Stimulated activated CD4-positive, alpha-beta T cell treated with anti-CD3 and anti-CD28 coated beads, Interleukin-1b, Interleukin-23, amount 100 ng/mL, for 1 hour (primary cell): ENCODE measurements at places on chromosomes 12 and 14.
A peak's percentile ranks its signal among the peaks of the same experiment; 100 is the strongest.

GRCh38 chr12:100964028-100964427 lies 169.5 kb downstream of the ANO4 start:
- DNase-seq = no peak

GRCh38 chr14:92922883-92923743 lies at the start of gene CHGA:
CHGA (plus strand) TSS chr14:92923150; CDS start chr14:92923360, 210 bp downstream.
- DNase-seq = no peak

DNA sequence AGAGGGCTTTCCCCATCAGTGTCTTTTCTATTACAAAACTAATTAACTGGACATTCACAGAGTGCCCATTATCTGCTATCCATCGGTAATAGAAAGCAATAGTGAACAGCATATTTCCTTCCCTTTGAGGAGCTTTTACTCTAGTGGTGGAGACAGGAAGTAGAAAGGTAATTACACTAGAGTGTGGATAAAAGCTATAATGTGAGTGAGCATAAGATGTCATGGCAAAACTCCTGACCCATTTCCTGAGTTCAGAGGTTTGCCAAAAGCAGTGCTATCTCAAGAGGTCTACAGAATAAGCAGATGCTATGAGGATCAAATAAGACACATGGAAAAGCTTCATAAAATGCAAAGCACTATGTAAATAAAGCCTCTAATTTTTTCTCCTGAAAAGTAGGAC lies 24.0 kb downstream of the TIMELESS start:
- no peak for DNase-seq

GRCh38 chr12:27478949-27479348 lies 32.4 kb downstream of the SMCO2 start:
- no peak for DNase-seq

- DNase-seq = no peak
Observed at GRCh38 chr14:60163693-60164092, 1.5 kb downstream of the DHRS7 start.

GRCh38 chr14:103862393-103862782 lies 15.0 kb upstream of the PPP1R13B start:
- DNase-seq = no peak

GRCh38 chr12:96352161-96352835 lies 47.9 kb downstream of the CDK17 start:
- DNase-seq = no peak

- DNase-seq = no peak
Observed at GRCh38 chr14:81471062-81471461, 62.6 kb downstream of the SEL1L start.

DNA sequence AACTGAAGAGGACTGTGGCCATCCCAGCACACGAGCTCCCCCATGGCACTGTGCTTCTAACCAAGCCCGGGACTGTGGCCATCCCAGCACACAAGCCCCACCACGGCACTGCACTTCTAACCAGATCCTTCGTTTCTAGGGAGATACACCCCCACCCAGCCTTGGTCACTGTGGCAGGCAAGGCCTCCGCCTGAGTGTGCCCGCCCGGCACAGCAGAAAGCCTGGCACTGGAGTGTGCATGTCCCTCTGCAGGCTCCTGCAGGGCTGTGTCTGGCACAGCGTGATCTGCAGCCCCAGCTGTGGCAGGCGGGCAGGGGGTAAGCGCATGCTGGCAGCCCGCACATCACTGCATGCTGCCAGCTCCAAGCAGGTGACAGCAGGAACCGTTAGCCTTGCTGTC lies 49.8 kb downstream of the CCDC85C start:
- no peak for DNase-seq

DNA sequence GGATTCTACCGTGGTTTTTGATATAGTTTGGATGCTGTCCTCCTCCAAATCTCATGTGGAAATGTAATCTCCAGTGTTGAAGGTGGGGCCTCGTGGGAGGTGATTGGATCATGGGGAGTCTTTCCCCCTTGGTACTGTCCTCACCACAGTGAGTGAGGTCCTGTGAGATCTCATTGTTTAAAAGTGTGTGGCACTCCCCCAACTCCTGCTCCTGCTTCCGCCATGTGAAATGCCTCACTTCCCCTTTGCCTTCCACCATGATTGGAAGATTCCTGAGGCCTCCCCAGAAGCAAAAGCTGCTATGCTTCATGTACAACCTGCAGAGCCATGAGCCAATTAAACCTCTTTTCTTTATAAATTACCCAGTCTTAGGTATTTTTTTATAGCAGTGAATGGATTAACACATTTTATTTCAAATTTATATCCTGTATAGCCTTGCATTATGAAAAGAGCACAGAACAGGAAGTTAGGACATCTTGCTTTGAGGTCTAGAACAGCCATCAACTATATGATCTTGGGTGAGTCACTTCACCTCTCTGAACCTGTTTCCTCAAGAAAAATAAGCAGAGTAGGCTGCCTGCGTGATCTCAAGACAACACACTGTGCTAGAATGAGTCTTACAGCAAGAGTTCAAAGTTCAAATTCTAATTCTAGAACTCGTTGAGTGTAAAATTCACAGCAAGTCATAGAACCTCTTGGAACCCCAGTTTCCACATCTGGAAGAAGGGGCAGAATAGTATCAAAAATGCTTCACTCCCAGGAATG lies 160.9 kb upstream of the EEA1 start:
- no peak for DNase-seq

DNA sequence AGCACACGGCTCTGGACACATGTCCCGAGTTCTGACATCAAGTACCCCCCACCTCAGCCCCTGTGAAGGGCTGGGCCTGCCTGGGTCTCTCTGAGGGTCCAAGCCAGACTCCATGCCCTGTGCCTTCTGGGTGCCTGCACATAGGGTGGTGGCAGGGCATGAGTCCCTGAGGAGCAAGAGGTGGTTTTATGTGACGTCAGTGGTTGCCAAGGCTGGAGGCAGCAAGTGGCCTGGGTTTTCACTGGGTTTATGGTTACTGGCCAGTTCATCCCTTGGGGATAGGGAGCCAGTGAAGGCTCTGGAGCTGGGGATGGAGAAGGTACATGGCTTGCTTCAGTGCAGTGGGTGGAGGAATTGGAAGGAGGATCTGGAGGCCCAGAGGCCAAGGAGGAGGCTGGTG lies 51.1 kb upstream of the EML1 start:
- no peak for DNase-seq

DNA sequence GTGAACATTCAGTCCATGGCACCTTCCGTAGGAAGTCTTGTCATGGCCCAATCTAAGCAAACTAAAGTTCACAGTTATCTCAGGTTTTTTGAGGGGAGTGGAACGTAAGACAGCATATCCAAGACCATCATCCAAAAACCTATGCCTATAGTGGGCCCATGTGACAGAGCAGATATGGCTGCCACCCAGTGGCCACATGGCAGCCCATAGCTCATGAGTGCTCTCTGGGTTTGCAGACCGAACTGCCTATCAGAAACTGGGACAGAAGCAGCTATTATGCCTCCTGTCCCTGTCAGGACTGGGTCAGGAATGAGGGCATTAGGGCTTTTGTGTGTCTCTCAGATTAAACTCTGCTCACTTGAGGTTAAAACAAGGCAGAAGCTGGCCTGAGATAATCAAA lies 503.7 kb downstream of the NRXN3 start:
- DNase-seq = no peak

DNA sequence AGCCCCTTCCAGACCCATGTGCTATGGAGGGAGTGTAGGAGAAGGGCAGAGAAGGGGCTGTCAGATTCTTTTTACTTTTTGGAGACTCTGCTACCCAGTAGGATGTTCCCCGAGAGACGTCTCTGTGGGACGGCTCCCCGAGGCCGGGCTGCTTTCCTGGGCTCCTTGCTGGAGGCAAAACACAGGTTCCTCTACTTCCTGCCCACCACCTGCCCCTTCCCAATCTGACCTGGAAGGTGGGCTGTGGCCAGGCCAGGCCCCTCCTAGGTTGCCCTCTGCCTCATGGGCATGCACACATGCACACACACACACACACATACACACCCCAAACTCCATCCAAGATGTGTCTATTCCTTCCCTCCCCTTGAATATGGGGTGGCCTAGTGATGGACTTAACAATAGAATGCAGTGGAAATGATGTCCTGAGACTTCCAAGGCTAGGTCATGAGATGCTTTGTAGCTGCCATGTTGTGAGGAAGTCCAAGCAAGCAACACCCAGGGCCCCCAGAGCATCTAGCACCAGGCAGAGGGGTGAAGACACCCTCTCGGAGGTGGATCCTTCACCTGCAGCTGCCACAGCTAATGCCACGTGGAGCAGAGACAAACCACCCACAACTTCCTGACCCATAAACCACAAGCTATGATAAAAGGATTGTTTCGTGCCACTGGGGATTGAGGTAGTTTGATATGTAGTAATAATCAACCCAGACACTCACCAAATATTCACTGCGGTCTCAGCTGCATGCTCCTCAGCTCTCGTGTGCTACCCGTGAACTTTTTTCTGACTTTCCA lies 1.6 kb upstream of the ASB2 start:
- peak; percentile 43 for DNase-seq

GRCh38 chr12:81077686-81078441 lies at the start of gene ACSS3:
ACSS3 (plus strand) TSS chr12:81078079; CDS start chr12:81078121, 42 bp downstream.
- DNase-seq = no peak

- DNase-seq = no peak
Observed at GRCh38 chr12:102806110-102806509, 110.9 kb downstream of the PAH start.

DNA sequence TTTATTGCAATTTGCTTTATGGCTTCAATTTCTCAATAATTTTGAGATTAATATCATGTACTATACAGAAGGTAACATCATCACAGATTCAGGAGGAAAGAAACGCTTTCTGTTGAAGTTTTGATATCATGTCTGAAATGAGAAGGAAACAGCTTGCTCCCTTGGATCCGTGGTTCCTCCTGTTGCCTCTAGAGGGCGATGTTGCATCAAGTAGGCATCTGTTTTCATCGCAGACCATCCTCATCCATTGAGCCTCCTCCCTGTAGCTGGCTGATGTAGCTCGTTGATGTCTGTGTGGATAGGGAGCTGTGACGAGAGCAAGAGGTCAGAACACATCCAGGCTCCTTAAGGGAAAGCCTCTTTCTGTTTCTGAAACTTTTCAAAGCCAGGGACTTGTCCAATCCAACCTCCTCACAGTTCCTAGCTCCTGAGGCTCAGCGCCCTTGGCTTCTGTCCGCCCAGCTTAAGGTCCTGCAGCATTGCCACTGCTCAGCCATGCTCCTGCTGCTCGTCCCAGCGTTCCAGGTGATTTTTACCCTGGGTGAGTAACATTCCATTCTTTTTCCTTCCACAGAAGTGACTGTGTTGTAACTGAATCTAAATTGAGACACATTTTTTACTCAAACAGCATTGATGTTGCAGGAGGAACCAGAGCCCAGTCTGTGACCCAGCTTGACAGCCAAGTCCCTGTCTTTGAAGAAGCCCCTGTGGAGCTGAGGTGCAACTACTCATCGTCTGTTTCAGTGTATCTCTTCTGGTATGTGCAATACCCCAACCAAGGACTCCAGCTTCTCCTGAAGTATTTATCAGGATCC lies 304.8 kb upstream of the OR4E1 start:
- DNase-seq = peak; percentile 14

DNA sequence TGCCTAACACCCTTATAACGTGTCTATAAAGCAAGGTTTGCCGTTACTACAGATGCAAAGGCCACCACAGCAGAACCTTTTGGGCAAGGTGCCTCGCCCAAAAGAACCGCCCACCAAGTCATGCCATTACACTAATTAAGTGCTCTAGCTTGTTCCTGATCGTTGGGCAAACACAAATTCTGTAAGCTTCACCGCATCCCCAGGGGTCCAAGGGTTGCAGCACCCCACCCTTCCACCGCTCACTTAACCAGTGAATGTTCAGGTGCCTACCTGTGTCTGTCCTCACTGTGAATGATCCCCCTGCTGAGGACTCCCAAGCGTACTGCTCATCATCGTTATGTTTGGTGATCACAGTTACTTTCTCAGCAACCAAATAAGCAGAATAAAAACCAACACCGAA lies 1.4 kb downstream of the HSP90AA1 start:
- no peak for DNase-seq

DNA sequence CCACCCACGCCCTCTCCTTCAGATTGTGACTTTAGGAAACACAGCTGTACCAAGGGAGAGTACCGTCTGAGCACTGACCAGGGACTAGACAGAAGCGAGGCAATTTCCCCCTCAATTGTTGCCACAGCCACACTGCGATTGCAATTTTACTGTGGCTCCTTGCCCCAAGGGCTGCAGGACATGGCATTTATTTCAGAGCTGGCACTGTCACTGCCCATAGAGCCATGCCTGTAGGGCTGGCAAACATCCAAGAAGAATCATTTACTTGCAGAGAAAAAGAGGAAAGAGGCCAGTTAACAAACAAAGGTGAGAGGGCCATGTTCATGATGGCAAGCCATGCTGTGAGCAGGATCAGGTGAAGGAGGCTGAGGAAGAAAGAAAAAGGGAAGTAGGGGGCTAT lies 129.6 kb downstream of the EMP1 start:
- no peak for DNase-seq

DNA sequence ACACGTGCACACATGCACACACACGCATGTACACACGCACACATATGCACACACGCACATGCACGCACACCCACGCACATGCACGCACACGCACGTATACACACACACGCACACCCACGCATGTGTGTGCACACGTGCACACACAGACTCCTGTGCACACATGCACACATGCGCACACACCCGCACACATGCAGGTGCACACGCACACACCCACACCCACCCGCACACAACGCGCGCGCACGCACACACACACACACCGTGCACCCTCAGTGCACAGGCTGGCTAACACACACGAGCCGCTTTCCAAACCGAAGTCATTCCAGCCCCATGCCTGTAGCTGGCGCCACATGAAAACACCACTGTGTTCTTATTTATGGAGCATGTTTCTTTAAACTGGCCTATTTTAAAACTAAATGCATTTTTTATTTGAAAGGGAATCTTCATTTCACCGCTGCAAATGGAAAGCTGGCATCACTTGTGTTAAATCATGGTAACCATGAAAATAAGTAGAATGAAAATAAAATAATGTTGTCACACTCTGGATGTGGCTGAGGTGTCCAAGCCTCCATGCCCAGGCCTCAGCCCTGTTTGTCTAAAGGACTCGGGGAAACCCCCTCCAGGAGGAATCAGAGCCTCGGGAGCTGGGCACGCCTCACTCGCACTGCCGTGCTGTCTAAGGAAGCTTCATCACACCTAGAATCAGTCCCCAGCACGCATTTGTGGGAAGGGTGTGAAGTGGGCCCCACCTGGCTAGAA lies 45.1 kb downstream of the GALNT9 start:
- DNase-seq = no peak

- no peak for DNase-seq
Observed at GRCh38 chr12:47307680-47308399, 228.1 kb upstream of the AMIGO2 start.

GRCh38 chr12:124040737-124041136 lies 67.7 kb downstream of the ZNF664 start:
- DNase-seq = no peak

- DNase-seq = no peak
Observed at GRCh38 chr12:106107566-106107965, 31.2 kb downstream of the NUAK1 start.

GRCh38 chr12:110885152-110885840 lies 35.1 kb downstream of the MYL2 start:
- DNase-seq = no peak

- DNase-seq = no peak
Observed at GRCh38 chr14:80988735-80989429, 33.5 kb downstream of the TSHR start.

- DNase-seq = no peak
Observed at GRCh38 chr12:92462049-92462448, 240.7 kb upstream of the PLEKHG7 start.
